ENCODE measurements at places on chromosomes 4 and X.

GRCh38 chr4:28228561-28229491 is 1368.2 kb downstream of the STIM2 start:
- DNase-seq, result peak; percentile 10

- no peak for DNase-seq
Measured at GRCh38 chrX:129634541-129634940, 20.2 kb downstream of the APLN start.

- no peak for DNase-seq
Measured at GRCh38 chr4:15043226-15043625, 40.9 kb downstream of the CPEB2 start.

- DNase-seq, result no peak
Measured at GRCh38 chr4:172497321-172497720, 671.3 kb upstream of the GALNT7 start.

DNA sequence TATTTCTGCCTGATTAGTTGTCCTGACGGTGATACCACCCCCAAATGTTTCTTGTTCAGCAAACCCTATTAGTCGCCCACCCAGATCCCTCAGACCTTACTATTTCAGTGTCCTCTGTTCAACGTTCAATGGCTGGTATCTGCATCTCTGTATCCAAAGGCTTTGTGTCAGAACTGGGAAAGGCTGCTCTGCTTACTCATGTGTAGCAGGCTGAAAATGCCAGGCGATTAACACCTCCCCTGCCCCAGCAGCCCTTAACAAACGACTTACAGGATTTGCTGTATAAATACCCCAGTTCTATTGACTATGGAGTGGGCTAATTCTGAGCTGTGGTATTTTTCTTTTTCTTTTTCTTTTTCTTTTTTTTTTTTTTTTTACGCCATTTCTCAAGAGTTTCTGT is 415.0 kb downstream of the ZNF674 start:
- DNase-seq, result no peak

DNA sequence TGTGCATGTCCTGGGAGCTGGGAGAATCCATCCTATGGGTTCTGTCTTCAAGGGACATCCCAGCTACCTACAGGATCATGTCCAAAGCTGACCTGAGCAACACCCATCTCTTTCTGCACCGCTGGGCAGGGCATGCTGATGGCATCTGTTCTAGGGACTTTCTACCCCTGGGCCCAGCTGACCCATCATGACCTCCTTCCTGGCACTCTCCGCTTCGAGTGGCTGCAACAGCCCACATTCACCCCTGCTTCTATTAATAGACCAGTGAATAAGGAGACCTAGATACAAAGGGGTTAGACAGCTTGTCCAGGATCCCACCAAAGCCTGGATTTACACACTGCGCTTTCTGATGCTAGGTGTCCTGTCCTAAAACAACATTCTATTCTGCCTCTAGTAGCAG is 44.6 kb upstream of the GPR173 start:
- DNase-seq, result no peak

DNA sequence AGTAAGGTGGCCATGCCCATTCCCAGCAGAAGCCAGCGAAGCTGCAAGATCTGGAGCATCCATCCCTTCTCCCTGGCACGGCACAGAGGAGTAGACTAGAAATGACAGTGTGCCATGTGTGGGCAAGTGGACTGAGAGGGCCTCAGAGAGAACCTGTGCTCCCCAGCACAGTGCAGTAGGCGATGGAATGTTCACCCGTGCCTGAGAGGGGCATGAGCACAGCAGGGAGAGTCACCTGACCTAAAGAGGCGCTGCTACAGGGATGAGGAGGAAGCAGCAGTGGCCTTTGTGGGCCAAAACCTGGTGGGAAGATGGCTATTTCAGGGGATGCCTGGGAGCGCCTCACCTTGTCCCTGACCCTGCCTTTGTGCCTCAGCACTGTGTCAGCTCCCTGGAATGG is 8.0 kb upstream of the CDKN2AIP start:
- no peak for DNase-seq

DNA sequence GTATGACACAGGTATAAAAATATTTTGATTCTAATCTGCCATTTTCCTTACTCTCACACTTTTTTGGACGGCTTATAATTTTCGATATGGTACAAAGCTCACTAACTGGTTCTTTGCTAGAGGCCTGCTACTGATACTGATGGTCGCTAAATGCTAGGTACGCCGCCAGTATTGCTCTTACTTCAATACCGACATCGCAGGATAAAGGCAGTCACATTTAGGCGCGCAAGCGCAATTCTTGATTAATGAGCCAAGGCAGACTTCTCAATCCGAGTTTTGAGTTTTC is 557 bp upstream of the USP38 start:
- no peak for DNase-seq

Data from HTR-8/SVneo (cell line).